ENCODE measurements at places on chromosomes 11 and 22.

- no peak for DNase-seq
These were observed 13.1 kb upstream of the PDE2A start for GRCh38 chr11:72687326-72687725.

DNA sequence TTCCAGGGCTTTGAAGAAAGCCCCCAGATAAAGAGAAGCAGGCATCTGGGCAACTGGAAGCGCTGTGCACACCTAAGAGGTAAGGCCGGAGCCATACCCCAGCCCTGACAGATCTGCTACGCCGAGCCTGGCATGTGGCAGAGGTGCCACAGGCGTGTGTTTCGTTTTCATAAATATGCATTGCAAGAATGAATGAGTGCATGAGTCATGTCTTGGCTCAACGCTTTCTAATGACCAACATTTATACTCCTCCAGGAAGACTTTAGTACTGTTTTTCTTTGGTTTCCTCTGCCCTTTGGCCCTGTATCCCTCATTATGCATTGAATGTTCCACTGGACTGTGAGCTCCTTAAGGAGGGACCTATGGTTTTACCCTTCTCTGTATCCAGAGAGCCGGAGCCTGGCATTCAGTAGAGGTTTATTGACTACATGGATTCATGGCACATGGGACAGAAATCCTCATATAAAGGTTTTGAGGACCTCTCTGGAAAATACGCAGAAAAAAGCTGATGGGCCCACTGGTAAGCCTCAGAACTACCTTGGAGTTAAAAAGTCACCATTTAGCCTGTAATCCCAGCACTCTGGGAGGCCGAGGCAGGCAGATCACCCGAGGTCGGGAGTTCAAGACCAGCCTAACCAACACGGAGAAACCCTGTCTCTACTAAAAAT is 38.9 kb upstream of the CSNK2A3 start:
- DNase-seq = no peak

- no peak for DNase-seq
These were observed 58.2 kb downstream of the WNT7B start for GRCh38 chr22:45918459-45919370.

DNA sequence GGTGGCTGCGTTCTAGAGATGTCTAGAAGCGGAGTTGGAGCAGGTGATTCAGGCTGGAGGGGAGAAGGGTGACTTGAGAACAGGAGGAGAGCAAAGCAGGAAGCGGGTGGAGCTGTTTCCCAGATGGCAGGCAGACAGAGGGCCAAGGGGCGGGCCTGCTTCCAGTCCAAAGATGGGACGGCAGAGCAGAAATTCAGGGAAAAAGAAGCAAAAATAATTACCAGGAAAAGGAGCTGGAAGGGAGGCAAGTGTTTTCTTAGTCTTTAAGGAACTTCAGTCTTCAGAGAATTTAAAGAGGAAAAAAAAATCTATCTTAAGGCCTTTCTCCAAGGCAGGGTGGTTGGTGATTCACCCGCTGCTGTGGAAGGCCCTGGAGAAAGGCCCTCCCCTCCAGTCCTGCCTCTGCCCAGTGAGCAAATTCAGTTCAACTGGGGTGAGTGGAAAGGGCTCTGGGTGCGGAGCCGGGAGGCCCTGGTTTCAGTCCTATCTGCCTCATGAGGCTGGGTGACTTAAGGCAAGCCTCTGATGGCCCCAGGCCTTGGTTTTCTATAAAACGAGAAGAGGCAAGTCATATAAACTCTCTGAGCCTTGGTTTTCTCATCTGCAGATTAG is 4.5 kb upstream of the CREB3L1 start:
- DNase-seq = peak; percentile 70

- DNase-seq = no peak
These were observed 244.0 kb upstream of the ANO5 start for GRCh38 chr11:21948876-21949275.

DNA sequence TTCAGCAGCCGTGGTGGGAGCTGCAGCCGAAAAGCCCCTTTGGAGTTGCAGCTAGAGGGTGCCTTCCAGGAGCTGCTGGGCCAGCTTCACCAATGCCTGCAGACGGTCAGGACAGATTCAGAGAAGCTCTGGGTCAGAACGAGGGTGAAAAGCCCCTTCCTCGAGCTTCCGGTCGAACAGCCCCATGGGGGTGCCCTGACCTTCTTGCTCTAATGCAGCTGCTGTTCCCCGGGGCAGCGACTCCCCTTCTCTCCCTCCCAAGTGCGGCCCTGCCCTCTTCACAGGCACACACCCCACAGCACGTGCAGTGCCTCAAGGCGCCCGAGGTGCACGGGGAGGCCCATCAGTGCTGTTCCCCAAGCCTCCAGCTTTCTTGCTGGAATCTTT is 9.6 kb upstream of the IFITM3 start:
- DNase-seq = no peak

All from prostate gland (tissue), 2 donors.